ENCODE measurements at places on chromosomes 4 and X. TPM values are rescaled to one million over a fixed set of nuclear protein-coding genes. Genes with fewer than 3 reads are reported as not detected.

The GATA1 gene
- not detected for total RNA-seq

The PSAPL1 gene
- not detected for total RNA-seq

The FGF5 gene
- not detected for total RNA-seq

The TEX13D gene
- total RNA-seq: 2.0 TPM

The LINC00632 gene
- not detected for total RNA-seq

The GSX2 gene
- total RNA-seq: 23.9 TPM

The CLGN gene
- total RNA-seq: not detected

The TCEAL9 gene
- total RNA-seq: 13.2 TPM

All from Karpas-422 (cell line).